AG04449 (cell line): ENCODE measurements at places on chromosomes 16 and 17.

- no peak for DNase-seq
These were observed 48.5 kb downstream of the HAPSTR1 start for GRCh38 chr16:9139965-9140364.

GRCh38 chr17:43924558-43924957 lies 17.2 kb upstream of the MPP2 start:
- DNase-seq: no peak

GRCh38 chr16:60203525-60204124 lies 1469.5 kb upstream of the GOT2 start:
- no peak for DNase-seq

DNA sequence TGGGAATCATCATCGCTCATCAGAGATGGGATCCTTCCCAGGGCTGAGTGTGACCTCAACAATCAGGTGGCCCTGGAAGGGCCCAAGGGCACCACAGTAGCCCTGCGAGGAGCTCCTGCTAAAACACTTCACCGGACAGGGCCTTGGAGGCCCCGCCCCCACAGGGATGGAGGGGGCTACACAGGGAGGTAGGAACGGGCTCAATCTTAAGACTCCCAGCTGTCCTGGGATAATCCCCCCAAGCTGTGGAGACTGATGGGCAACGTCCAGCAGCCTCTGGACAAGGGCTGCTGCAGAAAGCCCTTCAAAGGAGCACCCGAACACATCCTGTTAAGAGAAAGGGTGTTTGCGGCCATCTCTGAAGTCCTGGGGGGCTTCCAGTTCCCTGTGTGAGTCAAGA lies 60.4 kb downstream of the ZNF423 start:
- DNase-seq: no peak
